Large intestine (tissue), 12 donors: ENCODE measurements at places on chromosomes 4 and X.

GRCh38 chrX:38837389-38837788 is 36.1 kb downstream of the MID1IP1 start:
- H3K27ac ChIP-seq: no peak overlapping the region
- DNase-seq: no peak
- H3K27me3 ChIP-seq: no peaks in the 10 kb centered on the region
- H3K36me3 ChIP-seq: no peaks in the 10 kb centered on the region
- no peak overlapping the region for H3K4me3 ChIP-seq

GRCh38 chrX:37817176-37817575 is 30.2 kb downstream of the DYNLT3 start:
- H3K36me3 ChIP-seq: no peaks in the 10 kb centered on the region
- H3K4me1 ChIP-seq: no peaks in the 10 kb centered on the region
- H3K27me3 ChIP-seq: no peaks in the 10 kb centered on the region
- H3K4me3 ChIP-seq: no peak overlapping the region
- H3K27ac ChIP-seq: no peak overlapping the region

DNA sequence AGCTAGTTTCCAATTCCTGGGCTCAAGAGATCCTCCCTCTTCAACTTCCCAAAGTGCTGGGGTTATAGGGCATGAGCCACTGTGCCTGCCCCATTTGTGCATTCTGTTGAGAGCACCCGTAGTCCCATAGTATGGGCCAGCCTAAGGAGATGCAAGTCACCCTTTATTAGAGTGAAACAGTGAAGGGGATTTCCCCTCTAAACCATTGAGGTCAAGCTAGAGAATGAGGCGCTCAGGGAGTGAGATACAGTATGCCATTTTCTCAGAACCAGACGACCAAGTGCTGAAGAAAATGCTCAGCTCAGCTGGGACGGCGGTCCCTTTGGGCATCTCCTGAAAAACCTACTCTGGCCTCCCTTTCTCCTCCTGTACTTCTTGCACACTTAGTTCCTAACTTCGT is 18.7 kb downstream of the RNF4 start:
- H3K36me3 ChIP-seq: peaks cover 27% of the 10 kb centered on the region
- no peak for DNase-seq
- H3K27me3 ChIP-seq: no peaks in the 10 kb centered on the region
- H3K4me3 ChIP-seq: no peak overlapping the region
- H3K27ac ChIP-seq: no peak overlapping the region

DNA sequence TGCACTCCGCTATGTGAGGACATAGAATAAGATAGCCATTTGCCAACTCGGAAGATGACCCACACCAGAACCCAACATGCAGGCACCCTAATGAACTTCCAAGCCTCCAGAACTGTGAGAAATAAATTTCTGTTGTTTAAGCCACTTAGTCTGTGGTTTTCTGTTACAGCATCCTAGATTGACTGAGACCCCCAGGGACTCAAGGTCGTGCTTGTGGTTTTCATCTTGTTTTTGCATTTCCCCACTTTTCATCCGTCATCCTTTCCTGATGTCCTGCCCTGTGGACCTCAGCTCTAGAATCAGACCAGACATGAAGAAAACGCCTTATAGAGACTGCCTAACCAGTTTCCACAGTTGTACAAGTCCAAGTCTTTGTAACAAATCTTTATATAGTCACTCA is 54.4 kb downstream of the MCUB start:
- H3K27me3 ChIP-seq: no peaks in the 10 kb centered on the region
- H3K4me3 ChIP-seq: no peak overlapping the region
- no peaks in the 10 kb centered on the region for H3K4me1 ChIP-seq
- no peaks in the 10 kb centered on the region for H3K36me3 ChIP-seq
- no peak overlapping the region for H3K27ac ChIP-seq

GRCh38 chrX:22959204-22959920 is 40.4 kb upstream of the DDX53 start:
- H3K36me3 ChIP-seq: no peaks in the 10 kb centered on the region
- no peak overlapping the region for H3K27ac ChIP-seq
- no peaks in the 10 kb centered on the region for H3K27me3 ChIP-seq
- no peaks in the 10 kb centered on the region for H3K4me1 ChIP-seq
- no peak overlapping the region for H3K4me3 ChIP-seq

- H3K27ac ChIP-seq: no peak overlapping the region
- no peak for DNase-seq
- no peak overlapping the region for H3K4me3 ChIP-seq
- no peaks in the 10 kb centered on the region for H3K4me1 ChIP-seq
- no peaks in the 10 kb centered on the region for H3K27me3 ChIP-seq
Observed at GRCh38 chr4:40842318-40842717, 92.6 kb downstream of the NSUN7 start.

GRCh38 chr4:92339676-92340075 is 35.9 kb downstream of the GRID2 start:
- no peaks in the 10 kb centered on the region for H3K27me3 ChIP-seq
- no peaks in the 10 kb centered on the region for H3K4me1 ChIP-seq
- no peaks in the 10 kb centered on the region for H3K36me3 ChIP-seq
- H3K4me3 ChIP-seq: no peak overlapping the region
- H3K27ac ChIP-seq: no peak overlapping the region

DNA sequence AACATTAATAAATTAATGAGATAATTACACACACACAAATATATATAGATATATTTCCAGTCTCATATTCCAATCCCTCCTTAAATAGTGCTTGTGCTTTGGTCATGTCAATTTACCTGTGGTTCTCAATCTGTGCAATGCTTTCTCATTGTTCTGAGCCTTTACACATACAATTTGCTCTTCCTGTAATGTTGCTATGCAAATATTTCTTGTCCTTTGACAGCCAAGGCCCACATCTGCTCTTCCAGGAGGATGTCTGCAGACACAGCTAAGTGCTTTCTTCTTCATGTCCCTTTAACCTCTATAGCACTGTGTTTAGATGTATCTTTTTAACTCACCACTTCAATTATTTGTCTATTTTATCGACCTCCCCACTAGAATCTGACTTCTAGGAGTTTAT is 67.3 kb upstream of the RAPGEF2 start:
- H3K27ac ChIP-seq: no peak overlapping the region
- H3K4me3 ChIP-seq: no peak overlapping the region
- H3K36me3 ChIP-seq: no peaks in the 10 kb centered on the region
- DNase-seq: no peak

DNA sequence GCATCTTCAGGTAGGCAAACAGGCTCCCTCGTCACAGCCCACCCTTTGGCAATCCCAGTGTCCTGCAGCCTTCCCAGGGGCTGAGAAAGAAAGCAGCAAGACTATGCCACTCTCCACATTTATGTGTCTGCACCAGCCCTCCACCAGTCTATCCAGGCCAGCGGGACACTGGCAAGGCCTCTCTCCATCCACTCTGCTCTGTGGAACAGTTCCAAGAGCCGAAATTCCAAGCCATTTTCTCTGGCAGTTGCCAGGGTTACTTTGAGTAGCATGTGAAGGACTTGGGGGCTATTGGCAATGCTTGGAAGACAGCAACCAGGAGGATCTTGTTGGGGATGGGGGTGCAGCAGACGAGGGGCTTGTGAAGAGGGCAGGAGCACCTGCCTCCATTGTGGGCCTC is 52.1 kb downstream of the TSC22D3 start:
- no peaks in the 10 kb centered on the region for H3K36me3 ChIP-seq
- no peak overlapping the region for H3K4me3 ChIP-seq
- no peak for DNase-seq
- no peaks in the 10 kb centered on the region for H3K27me3 ChIP-seq
- H3K4me1 ChIP-seq: no peaks in the 10 kb centered on the region

DNA sequence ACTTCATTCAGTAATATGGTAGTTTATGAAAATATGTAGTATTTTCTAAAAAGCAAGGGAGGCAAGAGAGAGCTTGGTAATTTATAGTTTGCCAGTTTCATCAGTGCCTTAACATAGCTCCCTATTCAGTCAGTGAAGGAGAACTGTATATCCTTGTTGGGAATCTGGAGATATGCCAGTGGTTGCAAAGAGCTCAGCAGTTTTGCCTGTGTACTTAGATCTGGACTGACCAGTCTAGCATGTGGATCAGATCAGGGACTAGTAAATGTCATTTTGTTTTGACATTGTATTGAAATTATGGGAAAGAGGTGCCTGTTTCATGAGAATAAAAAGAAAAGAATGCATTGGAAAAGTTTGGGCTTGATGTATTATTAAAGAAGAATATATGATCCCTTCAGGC is 88.6 kb downstream of the ZIC3 start:
- H3K4me1 ChIP-seq: no peaks in the 10 kb centered on the region
- no peak for DNase-seq
- no peaks in the 10 kb centered on the region for H3K27me3 ChIP-seq
- no peak overlapping the region for H3K4me3 ChIP-seq

DNA sequence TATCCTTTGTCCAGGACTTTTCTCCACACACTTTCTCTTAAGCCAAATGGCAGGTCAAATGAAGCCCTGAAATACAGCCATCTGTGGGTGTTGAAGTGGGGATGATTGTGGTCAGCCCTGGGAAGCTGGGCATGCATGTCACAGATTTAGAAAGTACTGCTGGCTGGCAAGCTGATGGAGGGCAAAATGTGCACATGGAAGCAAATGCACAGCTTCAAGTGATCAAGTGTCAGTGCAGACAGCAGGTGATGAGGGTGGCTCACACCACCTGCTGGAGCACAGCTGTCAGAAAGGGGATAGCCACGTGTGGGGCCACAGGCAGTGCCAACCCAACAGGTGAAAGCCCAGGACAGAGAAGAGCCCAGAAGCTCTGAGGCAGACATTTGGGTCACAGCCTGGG is 40.3 kb upstream of the ATXN3L start:
- H3K4me1 ChIP-seq: no peaks in the 10 kb centered on the region
- H3K27ac ChIP-seq: no peak overlapping the region
- H3K27me3 ChIP-seq: no peaks in the 10 kb centered on the region

- no peaks in the 10 kb centered on the region for H3K27me3 ChIP-seq
- H3K27ac ChIP-seq: no peak overlapping the region
- no peaks in the 10 kb centered on the region for H3K36me3 ChIP-seq
- H3K4me3 ChIP-seq: no peak overlapping the region
- no peak for DNase-seq
Observed at GRCh38 chrX:31487951-31488350, 416.1 kb upstream of the FTHL17 start.

GRCh38 chr4:120549011-120549570 is 373.4 kb downstream of the PRDM5 start:
- H3K27me3 ChIP-seq: no peaks in the 10 kb centered on the region
- no peak overlapping the region for H3K4me3 ChIP-seq
- H3K36me3 ChIP-seq: no peaks in the 10 kb centered on the region
- no peak for DNase-seq

GRCh38 chr4:148376151-148376550 is 66.1 kb downstream of the NR3C2 start:
- no peaks in the 10 kb centered on the region for H3K36me3 ChIP-seq
- H3K4me1 ChIP-seq: no peaks in the 10 kb centered on the region
- no peaks in the 10 kb centered on the region for H3K27me3 ChIP-seq
- no peak overlapping the region for H3K4me3 ChIP-seq
- H3K27ac ChIP-seq: no peak overlapping the region
- DNase-seq: peak; percentile 64

- H3K36me3 ChIP-seq: no peaks in the 10 kb centered on the region
- H3K4me3 ChIP-seq: no peak overlapping the region
- H3K27me3 ChIP-seq: no peaks in the 10 kb centered on the region
- no peaks in the 10 kb centered on the region for H3K4me1 ChIP-seq
- DNase-seq: no peak
- no peak overlapping the region for H3K27ac ChIP-seq
Observed at GRCh38 chr4:139934708-139935195, 219.2 kb downstream of the MAML3 start.

- H3K36me3 ChIP-seq: no peaks in the 10 kb centered on the region
- DNase-seq: no peak
- no peaks in the 10 kb centered on the region for H3K27me3 ChIP-seq
- H3K4me3 ChIP-seq: no peak overlapping the region
- H3K27ac ChIP-seq: no peak overlapping the region
Observed at GRCh38 chr4:66273110-66273509, 602.8 kb upstream of the EPHA5 start.

- no peaks in the 10 kb centered on the region for H3K27me3 ChIP-seq
- no peak for DNase-seq
- no peak overlapping the region for H3K4me3 ChIP-seq
- no peaks in the 10 kb centered on the region for H3K4me1 ChIP-seq
Observed at GRCh38 chr4:37928426-37929416, 31.5 kb upstream of the PTTG2 start.

DNA sequence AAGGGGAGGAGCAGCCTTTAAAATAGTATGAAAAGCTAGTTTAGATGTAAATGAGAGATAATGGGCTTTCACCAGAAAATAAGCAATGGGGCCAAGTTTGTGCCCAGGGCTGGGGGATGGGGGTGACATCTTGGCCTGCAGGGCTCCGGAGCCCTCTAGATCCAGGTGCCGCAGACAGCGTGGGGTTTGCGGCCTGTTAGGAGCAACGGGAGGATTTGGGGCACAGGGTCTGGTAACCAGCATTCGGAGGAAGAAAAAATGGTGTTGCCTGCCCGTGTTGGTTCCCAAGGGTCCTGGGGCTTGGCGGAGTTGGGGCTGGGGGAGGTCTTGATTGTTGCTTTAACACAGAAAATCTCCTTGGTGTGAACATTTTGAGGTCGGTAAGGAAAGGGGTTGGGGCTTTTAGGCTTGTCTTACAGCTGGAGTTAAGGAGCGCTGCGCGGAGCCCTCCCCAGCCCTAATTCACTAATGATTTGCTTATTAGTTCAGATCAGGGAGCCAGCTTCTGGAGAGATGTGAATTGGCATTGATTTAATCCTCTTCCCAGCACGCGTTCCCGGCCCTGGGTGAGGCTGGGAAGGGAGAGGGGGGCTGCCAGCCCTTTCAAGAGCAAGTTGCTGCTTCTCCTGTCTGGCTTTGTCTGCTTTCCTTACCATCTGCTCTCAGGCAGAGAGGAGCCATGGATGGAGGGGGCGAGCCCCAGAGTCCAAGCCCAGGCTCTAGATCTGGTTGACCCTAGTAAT is 443.4 kb downstream of the BCOR start:
- no peak overlapping the region for H3K4me3 ChIP-seq
- no peaks in the 10 kb centered on the region for H3K27me3 ChIP-seq
- DNase-seq: no peak
- no peaks in the 10 kb centered on the region for H3K36me3 ChIP-seq
- peaks cover 5% of the 10 kb centered on the region for H3K4me1 ChIP-seq

GRCh38 chrX:129091097-129091496 is 432.2 kb downstream of the SMARCA1 start:
- H3K4me1 ChIP-seq: no peaks in the 10 kb centered on the region

- peaks cover 55% of the 10 kb centered on the region for H3K27me3 ChIP-seq
- no peak for DNase-seq
- no peaks in the 10 kb centered on the region for H3K36me3 ChIP-seq
- H3K4me1 ChIP-seq: peaks cover 2% of the 10 kb centered on the region
Observed at GRCh38 chr4:1061760-1062159, 50.3 kb downstream of the FGFRL1 start.

DNA sequence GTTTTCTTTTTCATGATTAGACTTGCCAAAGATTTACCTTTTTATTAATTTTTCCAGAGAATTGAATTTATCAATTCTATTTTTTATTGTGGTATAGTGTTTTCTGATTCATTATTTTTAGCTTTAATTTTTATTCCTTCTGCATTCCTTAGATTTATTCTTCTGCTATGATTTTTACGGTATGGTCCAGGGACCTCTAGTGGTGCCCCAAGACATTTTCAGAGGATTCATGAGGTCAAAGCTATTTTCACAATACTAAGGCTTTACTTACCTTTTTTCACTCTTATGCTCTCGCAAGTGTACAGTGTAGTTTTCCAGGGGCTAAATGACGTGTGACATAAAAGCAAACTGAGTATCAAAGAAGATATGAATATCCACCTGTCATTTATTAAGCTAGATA is 8.0 kb downstream of the RADX start:
- DNase-seq: no peak
- no peaks in the 10 kb centered on the region for H3K4me1 ChIP-seq
- no peak overlapping the region for H3K27ac ChIP-seq
- no peaks in the 10 kb centered on the region for H3K27me3 ChIP-seq
- no peak overlapping the region for H3K4me3 ChIP-seq
